Stimulated activated CD8-positive, alpha-beta memory T cell treated with anti-CD3 and anti-CD28 coated beads, Interleukin-7, amount 100 ng/mL, for 48 hours (primary cell): ENCODE measurements at places on chromosomes 16 and 17.
A peak's percentile ranks its signal among the peaks of the same experiment; 100 is the strongest.

GRCh38 chr17:13398853-13399252 lies 202.9 kb downstream of the HS3ST3A1 start:
- DNase-seq, result no peak

DNA sequence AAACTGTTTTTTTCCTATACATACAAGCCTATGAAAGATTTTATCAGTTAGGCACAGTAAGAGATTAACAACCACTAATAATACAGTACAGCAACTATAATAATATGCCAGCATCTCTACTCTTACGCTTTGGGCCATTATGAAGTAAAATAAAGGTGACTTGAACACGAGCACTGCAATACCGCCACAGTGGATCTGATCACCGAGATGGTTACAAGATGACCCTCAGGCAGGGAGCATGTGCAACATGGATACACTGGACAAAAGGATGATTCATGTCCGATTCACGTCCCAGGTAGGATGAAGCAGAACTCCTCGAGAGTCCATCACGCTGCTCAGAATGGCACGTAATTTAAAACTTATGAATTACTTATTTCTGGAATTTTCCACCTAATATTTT lies 10.5 kb downstream of the PELP1 start:
- DNase-seq, result no peak

GRCh38 chr17:78781104-78781892 lies 775 bp downstream of the CYTH1 start:
- no peak for DNase-seq

- DNase-seq, result no peak
Observed at GRCh38 chr17:28908640-28909167, 5.8 kb upstream of the DHRS13 start.

- DNase-seq, result no peak
Observed at GRCh38 chr16:23842137-23842600, 6.4 kb downstream of the PRKCB start.

DNA sequence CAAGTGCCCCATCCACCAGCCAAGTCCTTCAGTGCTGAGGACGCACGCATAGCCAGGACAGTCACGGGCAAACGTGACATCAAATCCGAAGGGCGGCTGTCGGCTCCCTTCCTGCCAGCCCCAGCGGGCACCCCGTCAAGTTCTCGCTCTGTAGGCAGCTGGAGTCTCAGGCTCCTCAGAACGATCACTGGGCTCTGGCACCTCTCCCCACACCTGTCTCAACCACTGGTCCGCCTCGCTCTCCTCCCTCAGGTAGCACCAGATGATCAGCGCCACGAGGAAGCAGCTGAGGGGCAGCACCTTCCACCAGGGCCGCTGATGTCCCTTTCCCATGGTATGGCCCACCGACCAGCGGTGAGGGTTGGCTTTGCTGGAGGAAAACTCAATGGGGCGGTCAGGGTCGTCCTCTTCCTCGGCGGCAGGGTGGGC lies 422 bp downstream of the UQCC4 start:
- DNase-seq, result no peak

GRCh38 chr17:30234964-30235363 lies 533 bp downstream of the SLC6A4 start:
- DNase-seq, result no peak

DNA sequence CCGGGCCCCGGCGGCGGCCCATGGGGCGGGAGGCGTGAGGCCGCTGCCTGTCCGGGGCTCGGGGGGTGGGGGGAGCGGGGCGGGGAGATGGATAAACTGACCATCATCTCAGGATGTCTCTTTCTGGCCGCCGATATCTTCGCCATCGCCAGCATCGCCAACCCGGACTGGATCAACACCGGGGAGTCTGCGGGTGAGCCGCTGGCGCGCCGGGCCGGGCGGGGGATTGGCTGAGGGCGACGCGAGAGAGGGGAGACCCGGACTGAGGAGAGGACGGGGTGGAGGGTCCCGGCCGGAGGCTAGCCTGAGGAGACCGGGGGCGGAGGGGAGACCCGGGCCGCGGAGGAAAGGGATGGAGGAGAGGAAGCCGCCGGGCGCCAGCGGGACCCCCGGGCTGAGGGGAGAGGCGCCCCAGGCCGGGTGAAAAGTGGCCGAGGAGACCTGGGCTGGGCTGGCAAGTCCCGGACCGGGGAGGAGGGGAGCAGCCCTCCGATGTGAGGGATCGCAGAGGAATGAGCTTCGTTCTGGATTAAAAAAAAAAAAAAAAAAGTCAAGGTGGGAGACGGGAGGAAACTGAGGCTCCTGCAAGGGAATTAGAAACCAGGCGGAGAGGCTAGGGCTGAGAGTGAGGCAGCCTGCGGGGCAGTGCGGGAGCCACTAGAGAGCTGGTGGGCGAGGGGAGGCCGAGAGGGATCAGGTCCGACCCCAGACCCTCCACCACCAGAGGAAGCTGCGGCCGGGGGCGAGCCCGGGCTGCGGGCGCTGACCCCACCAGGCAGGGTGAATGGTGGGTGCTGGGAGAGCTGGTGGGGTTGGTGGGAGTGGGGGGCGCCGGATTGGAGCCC lies 526 bp downstream of the MOSMO start:
- DNase-seq, result no peak

GRCh38 chr17:5662409-5663085 lies 78.2 kb upstream of the NLRP1 start:
- DNase-seq, result no peak

- DNase-seq, result no peak
Observed at GRCh38 chr16:48433850-48434530, 48.8 kb upstream of the SIAH1 start.

- DNase-seq, result no peak
Observed at GRCh38 chr17:51029568-51030463, 90.9 kb downstream of the SPAG9 start.

- peak; percentile 42 for DNase-seq
Observed at GRCh38 chr16:56662357-56663354, 4.9 kb downstream of the MT1F start.

DNA sequence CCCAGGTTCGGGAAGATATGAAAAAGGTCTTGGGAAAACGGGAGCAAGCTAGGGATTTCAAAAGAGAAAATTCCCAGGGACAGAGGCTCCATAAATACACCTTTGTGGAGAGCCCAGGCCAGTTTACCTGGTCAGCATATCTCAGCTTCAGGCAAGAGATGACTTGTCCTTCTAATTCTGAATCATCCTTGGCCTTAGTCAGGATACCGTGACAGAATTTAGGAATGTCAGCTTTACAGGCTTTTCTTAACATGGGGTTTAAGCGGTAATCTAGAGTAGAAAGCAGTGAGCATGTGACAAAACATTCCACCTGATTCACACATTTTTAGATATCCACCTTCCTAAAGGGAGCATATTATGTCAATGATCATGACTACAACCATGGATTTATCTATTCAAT lies 41.1 kb upstream of the CLEC18B start:
- no peak for DNase-seq

DNA sequence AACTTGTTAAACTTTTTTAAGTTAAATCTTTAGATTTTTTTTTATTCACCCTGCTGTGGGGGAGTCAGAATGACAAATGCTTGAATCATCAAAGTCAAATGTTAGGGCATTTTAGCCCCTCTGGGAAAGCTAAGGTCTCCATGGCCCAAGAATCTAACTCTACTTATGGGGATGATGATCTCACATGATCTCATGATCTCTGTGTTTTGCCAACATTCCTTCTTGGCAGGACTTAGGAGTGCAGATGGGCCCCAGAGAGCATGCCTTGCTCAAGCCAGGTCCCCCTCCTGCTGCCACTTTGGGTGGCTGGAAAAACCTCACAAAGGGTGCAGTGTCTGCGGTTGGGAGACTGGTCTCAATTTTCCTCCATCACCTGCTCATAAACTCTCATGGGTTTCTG lies 108.6 kb downstream of the PRKCB start:
- DNase-seq, result no peak

GRCh38 chr17:57125406-57125805 lies 40.4 kb downstream of the AKAP1 start:
- no peak for DNase-seq

GRCh38 chr17:44272321-44272951 lies 4.5 kb upstream of the SLC4A1 start:
- no peak for DNase-seq

DNA sequence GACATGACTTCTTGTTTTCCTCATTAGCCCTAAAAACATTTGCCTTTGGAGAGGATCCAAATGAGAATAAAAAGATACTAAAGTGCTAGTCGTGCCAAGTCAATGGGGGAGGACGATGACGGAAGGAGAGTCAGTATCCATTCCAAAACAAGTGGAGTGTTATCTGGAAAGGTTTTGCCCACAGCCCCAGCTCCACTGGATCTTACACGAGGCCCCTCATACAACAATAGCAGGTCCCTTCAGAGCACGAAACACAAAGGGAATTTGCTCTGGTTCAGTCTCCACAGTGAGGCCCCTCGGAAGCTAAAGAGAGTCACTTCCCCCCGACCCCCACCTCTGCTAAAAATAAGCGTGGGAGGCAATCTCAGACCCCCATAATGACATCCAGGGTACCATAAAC lies 496.9 kb upstream of the ZFHX3 start:
- no peak for DNase-seq

DNA sequence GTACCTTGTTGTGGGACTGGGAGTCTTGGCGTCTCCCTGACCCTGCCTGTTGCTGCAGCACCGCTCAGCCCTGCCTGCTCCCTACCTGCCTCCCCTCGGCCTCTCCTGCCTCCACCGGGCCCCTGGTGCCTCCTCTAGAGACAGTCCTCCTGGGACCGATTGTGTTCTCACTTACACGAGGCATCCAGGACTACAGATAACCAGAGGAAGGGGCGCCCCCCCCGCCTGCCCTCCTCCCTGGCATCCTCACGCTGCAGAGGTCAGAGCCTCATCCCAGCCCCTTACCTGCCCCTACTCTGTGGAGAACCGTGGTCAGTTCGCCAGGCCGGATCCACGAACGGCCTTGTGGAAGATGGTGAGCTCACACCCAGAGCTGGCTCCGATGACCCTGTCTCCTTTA lies 24.8 kb downstream of the MAPT start:
- no peak for DNase-seq

- DNase-seq, result no peak
Observed at GRCh38 chr16:20871258-20871657, 28.9 kb downstream of the DCUN1D3 start.

DNA sequence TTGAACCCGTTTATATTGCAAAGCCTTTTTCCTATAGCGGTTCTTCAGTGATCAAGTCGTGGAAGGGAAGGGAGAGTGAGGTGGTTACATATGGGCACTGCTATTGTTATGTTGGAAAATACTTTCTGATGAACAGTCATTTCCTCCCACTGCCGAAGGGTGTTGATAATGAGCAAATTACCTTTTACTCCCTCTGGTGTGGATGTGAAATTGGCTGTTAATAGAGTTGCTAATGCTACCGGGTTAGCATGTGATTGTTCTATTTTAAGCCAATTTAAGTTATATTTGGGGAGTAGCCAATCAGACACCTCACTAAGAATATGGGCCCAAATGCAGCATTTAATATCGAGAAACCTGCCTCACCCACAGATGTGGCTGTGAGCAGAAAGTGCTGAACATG lies 15.6 kb upstream of the PMFBP1 start:
- no peak for DNase-seq

DNA sequence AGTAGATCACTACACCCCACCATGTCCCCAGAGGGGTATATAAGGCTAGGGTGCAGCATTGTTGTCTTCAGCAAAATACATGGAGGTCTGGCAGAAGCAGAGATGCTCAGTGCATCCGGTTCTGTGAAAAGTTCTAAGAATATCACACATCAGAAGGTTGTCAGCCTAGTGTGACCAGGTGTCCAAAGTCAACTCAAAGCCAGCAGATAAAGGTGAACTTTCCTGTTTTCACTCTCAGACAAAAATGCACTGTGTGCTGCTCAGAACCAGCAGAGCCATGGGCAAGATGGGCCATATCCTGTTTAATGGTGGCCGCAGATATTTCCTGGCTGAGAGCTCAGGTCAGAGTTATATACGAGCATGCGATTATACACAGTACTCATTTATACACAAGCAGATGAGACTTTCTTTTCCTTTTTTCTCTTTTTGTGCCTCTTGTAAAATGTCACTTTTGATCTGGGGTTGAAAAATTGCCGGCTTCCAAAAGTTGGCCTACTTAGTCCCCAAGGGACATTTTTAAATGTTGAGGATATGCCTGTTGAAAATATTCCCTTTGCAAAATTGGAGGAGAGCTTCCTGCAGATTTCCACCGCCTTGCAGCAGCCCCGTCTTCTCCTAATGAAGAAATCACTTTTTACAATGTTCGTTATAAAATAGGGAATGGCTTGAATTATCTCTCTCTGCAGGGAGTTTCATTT lies 425.6 kb upstream of the SALL1 start:
- DNase-seq, result no peak

GRCh38 chr16:35102780-35103403 lies 1643.5 kb downstream of the TP53TG3F start:
- no peak for DNase-seq

DNA sequence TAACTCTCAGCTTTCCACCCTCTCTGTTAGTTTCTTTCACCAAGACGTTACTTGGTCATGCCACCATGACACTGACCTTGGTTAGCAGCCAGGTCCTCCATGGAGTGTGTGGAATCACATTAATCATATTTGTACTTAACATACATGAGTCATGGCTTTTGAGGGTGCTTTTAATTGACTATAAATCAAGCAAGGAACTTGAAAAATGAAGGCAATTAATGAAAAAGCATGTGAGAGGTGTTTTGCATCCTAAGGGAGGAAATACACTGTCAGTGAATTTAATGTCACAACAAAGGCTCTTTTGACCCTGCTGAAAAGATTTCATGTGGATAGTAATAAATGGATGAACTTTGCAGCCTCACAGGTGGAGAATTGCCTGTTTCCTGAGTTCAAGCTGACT lies 240.7 kb downstream of the CDH13 start:
- no peak for DNase-seq

DNA sequence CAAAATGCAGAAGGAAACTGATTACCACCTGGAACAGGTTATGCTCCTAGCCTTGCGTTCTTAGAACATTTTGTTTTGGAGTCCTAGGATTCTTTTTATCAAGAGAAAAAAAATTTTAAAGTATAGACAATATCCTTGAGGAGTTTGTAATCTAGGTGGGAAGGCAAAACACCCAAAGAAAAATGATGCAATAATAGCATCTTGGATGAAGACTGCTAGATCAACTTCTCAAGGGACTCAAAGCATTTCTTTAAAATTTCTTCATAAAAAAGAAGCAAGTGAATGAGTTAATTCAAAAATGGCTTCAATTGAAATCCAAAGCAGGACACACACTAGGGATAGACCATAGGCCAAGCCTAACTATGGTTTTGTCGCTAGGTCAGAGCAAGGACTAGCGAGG lies 515.8 kb upstream of the ZFHX3 start:
- no peak for DNase-seq

- DNase-seq, result no peak
Observed at GRCh38 chr16:2857451-2858244, at the start of gene PRSS22. Gene PRSS22, minus strand, starts transcription at chr16:2858170. Its CDS starts 66 bp downstream, at chr16:2858104.

- no peak for DNase-seq
Observed at GRCh38 chr16:71289732-71290062, 495 bp upstream of the CMTR2 start.

GRCh38 chr16:78446992-78447563 lies 347.6 kb downstream of the WWOX start:
- DNase-seq, result no peak

GRCh38 chr16:88452482-88453216 lies 431 bp upstream of the ZFPM1 start:
- peak; percentile 98 for DNase-seq
